ENCODE measurements at places on chromosomes 13 and 19.

DNA sequence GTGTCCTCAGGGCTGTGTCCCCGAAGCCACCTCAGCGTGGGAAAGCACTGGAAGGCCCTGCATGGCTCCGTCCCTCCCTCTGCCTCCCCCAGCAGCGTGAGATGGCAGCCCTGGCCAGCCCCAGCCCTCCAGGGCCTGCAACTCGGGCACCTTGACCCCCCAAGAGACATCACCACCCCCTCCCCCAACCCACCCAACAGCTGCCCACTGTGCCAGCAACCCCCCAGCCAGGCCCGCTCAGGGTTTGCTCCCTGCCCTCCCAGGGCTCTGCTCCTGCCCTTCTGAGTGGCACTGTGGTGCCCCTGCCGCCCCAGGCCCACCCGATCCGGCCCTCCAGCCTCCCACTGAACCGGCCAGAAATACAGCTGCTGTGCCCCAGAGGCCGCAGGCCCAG is 1.5 kb upstream of the ASPDH start:
- DNase-seq, result no peak
- H3K4me1 ChIP-seq, result peaks cover 3% of the 10 kb centered on the region
- no peak overlapping the region for H3K4me3 ChIP-seq

DNA sequence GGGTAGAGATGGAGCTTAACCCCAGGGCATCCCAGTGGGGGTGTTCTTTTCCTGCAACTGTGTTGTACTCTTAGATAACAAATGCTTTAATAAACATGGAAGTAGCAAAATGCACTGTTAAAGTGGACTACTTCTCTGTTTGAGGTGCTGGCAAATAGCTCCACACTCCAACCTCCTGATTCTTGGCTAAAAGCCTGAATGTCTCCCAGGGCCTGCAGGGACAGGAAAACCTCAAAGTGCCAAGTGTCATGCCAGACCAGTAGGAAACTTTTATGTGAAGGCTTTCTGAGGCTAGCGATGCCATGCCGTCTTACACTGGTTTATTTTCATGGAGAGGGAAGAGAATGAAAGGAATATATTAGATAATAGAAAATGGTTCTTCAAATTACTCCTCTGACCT is 6.8 kb downstream of the FREM2 start:
- H3K4me1 ChIP-seq, result peaks cover 8% of the 10 kb centered on the region
- H3K27ac ChIP-seq, result no peak overlapping the region
- no peaks in the 10 kb centered on the region for H3K36me3 ChIP-seq
- no peak overlapping the region for H3K4me3 ChIP-seq

GRCh38 chr13:36815062-36815461 is 4.0 kb upstream of the RFXAP start:
- H3K27ac ChIP-seq, result no peak overlapping the region
- H3K36me3 ChIP-seq, result no peaks in the 10 kb centered on the region
- no peaks in the 10 kb centered on the region for H3K27me3 ChIP-seq
- no peak overlapping the region for H3K4me3 ChIP-seq
- no peak for DNase-seq

GRCh38 chr13:37481011-37481884 is 117.3 kb downstream of the POSTN start:
- no peak overlapping the region for H3K4me3 ChIP-seq
- no peak for DNase-seq
- H3K4me1 ChIP-seq, result no peaks in the 10 kb centered on the region
- no peaks in the 10 kb centered on the region for H3K27me3 ChIP-seq

GRCh38 chr19:15210323-15210781 is 9.6 kb upstream of the NOTCH3 start:
- H3K36me3 ChIP-seq, result no peaks in the 10 kb centered on the region
- no peaks in the 10 kb centered on the region for H3K27me3 ChIP-seq
- DNase-seq, result peak; percentile 40
- H3K27ac ChIP-seq, result no peak overlapping the region

GRCh38 chr19:19606021-19606420 is 12.5 kb downstream of the PBX4 start:
- no peaks in the 10 kb centered on the region for H3K36me3 ChIP-seq
- H3K27me3 ChIP-seq, result no peaks in the 10 kb centered on the region
- peak; percentile 63 for DNase-seq
- no peaks in the 10 kb centered on the region for H3K4me1 ChIP-seq

GRCh38 chr19:6527893-6528543 is 2.8 kb upstream of the TNFSF9 start:
- H3K27ac ChIP-seq, result no peak overlapping the region
- no peak overlapping the region for H3K4me3 ChIP-seq
- H3K4me1 ChIP-seq, result peaks cover 6% of the 10 kb centered on the region
- no peak for DNase-seq
- H3K36me3 ChIP-seq, result no peaks in the 10 kb centered on the region

GRCh38 chr13:72763411-72763810 is 18.3 kb downstream of the DIS3 start:
- peaks cover 11% of the 10 kb centered on the region for H3K36me3 ChIP-seq
- no peak overlapping the region for H3K4me3 ChIP-seq
- no peaks in the 10 kb centered on the region for H3K4me1 ChIP-seq
- DNase-seq, result no peak
- H3K27me3 ChIP-seq, result no peaks in the 10 kb centered on the region

- DNase-seq, result peak; percentile 13
- H3K36me3 ChIP-seq, result no peaks in the 10 kb centered on the region
- peaks cover 15% of the 10 kb centered on the region for H3K4me1 ChIP-seq
- H3K27me3 ChIP-seq, result no peaks in the 10 kb centered on the region
- no peak overlapping the region for H3K4me3 ChIP-seq
- H3K27ac ChIP-seq, result peak overlapping the region; percentile 74
Observed at GRCh38 chr13:45143346-45143751, 23.0 kb downstream of the GTF2F2 start.

DNA sequence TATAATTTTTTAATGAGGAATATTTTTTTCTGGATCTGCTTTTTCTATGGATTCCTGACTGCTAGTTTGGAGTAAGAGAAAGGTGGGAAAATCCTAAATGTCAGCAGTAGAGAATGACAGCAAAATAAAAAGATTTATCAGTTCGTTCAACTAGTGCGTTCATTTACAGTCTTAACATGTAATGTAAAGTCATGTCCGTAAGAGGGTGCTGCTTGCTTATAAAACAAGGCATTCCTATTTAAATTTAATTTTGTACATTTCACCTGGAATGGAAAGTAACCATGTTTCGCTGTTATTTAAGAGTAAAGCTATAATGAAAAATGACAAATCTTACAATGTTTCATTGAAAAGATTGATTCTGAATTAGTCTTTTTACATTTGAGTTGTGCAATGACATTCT is 76.6 kb downstream of the ZMYM2 start:
- no peak for DNase-seq
- H3K27ac ChIP-seq, result no peak overlapping the region
- H3K4me3 ChIP-seq, result no peak overlapping the region
- no peaks in the 10 kb centered on the region for H3K4me1 ChIP-seq
- H3K36me3 ChIP-seq, result no peaks in the 10 kb centered on the region

DNA sequence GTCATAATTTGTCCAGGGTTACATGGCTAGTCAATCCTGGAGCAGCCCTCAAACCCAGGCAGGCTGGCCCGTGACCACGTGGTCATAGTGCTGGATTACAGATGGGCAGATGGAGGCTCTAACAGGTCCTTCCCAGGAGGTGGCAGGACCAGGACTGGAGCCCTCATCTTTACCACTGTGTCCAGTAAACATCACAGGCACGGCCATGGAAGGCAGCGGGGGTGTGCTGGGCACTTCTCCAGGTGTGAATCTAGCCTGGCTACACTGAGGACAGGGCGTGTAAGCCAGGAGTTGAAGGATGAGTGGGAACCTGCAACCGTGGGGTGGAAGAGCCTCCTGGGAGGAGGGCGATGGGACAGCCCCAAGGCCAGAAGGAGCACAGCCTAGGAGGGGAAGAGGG is 6.1 kb downstream of the CIC start:
- no peaks in the 10 kb centered on the region for H3K36me3 ChIP-seq
- H3K27me3 ChIP-seq, result no peaks in the 10 kb centered on the region
- peak; percentile 3 for DNase-seq
- no peak overlapping the region for H3K27ac ChIP-seq

DNA sequence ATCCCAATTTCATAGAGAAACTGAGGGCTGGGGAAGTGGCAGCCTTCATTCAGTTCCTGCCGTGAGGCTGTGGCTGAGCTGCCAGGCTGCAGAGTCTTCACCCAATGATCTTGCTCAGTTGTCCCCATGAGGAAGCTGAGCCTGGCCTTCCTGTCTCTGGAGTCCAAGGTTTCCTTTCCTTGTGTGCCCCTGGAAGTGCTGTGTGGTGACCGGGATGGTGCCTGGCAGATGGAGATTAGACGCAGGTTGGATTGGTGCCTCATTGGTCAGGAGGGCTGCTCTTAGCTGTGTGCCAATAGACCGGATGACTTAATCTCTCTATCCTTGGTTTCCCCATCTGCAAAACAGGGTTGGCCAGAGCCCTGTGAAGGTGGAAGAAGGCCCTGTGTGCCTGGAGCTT is 24.6 kb downstream of the DNM2 start:
- H3K4me3 ChIP-seq, result no peak overlapping the region
- no peaks in the 10 kb centered on the region for H3K36me3 ChIP-seq
- no peaks in the 10 kb centered on the region for H3K27me3 ChIP-seq
- no peak for DNase-seq

- H3K36me3 ChIP-seq, result no peaks in the 10 kb centered on the region
- no peak overlapping the region for H3K27ac ChIP-seq
- H3K4me1 ChIP-seq, result peaks cover 15% of the 10 kb centered on the region
- DNase-seq, result peak; percentile 68
Observed at GRCh38 chr19:35845215-35846037, 6.9 kb downstream of the NPHS1 start.

All from hepatocyte (in vitro differentiated cells).